ENCODE measurements at places on chromosomes 7 and 10. TPM values are rescaled to one million over a fixed set of nuclear protein-coding genes. Genes with fewer than 3 reads are reported as not detected.
A peak's percentile ranks its signal among the peaks of the same experiment; 100 is the strongest.

DNA sequence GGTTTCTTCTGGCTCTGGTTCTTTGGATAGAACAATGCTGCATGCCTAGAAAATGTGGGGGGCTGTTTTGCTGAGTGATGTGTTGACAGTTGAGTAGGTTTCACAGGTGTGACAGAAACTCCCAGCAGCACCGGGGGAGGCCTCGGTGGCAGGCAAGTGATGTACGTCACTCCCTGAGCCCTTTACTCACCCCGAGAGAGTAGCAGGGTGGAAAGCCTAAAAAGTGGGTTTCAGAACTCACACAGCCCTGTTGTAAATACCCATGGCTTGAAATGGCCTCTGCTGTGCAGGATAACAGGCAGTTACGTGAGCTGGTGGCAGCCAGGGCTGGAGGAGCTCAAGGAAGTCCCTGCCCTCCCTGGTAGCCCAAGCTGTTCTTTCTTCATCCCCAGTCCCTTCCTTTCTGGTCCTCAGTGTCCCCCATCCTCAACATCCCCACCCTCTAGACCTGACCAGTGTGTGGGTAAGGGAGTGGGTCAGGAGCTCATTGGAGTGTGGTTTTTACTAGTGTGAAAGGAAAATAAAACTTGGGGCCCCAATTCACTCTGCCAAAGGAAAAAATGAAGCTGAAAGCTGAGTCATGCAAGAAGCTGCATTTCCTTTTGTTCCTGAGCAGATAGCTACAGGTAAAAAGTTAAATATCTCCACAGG lies 258.1 kb downstream of the STK31 start:
- no peak for DNase-seq

- DNase-seq = no peak
These were observed 75.0 kb downstream of the GPR141 start for GRCh38 chr7:37758501-37759045.

DNA sequence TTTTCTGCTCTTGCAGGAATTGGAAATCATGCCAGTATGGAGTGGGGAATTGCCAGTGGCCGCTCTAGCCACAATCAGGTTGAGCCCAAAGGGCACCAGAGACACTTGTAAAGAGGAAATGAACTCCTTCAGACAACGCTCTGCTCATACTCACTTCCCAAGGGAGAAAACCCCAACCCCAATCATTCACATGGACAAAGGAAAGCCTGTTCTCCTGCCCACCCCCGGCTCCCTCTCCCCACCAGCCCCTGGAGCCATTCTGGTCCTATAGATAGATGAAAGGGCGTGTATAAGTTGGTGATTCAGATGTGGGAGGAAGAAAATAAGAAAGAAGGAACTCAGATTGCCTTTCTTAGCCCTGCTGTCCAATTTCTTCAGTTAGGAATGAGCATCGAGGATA lies 57.4 kb downstream of the GFRA1 start:
- no peak for DNase-seq

DNA sequence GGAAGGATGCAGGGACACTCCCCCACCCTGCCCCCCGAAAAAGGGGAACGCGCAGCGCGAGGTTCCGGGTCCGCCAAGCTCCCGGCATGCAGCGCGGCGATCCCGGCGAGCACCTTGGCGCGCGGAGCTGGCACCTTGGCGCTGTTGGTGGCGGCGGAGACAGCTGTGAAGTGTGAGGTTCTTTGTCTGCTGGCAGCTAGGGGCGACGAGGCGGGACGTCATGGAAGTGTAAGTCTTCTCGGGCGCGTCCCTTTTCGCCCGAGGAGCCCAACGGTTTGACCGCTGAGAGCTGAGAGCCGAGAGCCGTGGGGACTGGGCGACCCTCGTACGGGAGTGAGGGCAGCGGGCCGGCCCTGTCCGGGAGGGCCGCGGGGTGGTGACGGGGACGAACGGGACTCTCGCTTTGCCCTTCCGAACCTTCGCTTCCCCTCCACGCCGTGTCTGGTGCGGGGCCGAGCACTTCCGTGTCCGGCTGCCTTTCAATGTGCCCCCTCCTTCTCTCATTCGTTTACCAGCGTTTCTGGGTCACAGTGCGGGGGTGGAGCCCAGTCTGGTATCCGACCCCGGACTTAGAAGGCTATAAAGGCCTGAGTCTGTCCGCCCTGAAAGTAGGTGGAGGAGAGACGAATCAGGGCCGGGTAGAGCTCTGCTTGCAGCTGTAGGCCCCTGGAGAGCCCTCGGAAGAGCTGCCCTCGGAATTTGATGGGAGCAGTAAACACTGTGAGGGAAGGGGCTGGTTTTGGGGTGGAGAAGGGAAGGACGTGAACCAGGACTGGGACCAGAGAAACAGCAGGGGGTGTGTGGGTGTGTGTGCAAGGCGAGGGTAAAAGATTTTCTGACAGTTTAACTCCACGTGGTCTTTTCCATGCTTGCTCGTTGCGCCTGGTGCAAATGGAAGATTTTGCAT lies at the start of gene CRCP:
TSS of gene CRCP (plus strand) at position 105 of the 907 bp plus-strand sequence. CDS start at position 221, 116 bp downstream.
- peak; percentile 86 for DNase-seq

DNA sequence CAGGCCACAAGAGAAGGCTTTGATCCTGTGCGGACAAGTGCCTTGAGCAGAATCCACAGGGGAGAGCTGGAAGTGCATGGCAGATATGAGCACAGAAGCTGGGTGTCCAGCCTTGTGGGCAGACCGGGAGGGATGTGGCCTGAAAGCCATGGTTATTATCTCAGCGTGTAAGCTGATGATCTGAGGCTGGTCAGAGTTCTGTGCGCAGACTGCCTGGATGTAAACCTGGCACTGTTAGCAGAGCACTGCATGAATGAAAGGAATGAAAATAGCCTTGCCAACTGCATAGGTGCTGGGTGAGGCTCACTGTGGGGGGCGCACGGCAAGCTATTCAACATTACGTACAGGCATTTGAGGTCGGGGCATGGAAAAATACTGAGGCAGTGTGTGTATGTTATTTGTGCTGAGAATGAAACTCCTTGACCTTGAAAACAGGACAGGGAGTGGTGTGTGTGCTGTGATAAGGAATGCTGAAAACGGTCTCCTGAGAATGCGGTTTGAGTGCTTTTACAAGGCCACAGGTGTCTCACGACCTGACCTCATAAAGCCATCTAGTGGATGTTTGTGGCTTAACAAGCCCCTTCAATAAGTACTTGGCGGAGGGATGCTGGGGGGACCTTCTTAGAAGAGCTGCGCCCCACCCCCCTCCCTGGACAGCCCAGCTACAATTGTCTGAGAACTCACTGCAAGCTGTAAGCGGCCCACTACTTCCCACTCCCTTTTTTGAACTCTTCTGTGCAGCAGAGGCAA lies 18.7 kb downstream of the AKR1C1 start:
- DNase-seq = peak; percentile 33

GRCh38 chr7:56229631-56230030 lies 113.4 kb upstream of the NUPR2 start:
- DNase-seq = no peak

DNA sequence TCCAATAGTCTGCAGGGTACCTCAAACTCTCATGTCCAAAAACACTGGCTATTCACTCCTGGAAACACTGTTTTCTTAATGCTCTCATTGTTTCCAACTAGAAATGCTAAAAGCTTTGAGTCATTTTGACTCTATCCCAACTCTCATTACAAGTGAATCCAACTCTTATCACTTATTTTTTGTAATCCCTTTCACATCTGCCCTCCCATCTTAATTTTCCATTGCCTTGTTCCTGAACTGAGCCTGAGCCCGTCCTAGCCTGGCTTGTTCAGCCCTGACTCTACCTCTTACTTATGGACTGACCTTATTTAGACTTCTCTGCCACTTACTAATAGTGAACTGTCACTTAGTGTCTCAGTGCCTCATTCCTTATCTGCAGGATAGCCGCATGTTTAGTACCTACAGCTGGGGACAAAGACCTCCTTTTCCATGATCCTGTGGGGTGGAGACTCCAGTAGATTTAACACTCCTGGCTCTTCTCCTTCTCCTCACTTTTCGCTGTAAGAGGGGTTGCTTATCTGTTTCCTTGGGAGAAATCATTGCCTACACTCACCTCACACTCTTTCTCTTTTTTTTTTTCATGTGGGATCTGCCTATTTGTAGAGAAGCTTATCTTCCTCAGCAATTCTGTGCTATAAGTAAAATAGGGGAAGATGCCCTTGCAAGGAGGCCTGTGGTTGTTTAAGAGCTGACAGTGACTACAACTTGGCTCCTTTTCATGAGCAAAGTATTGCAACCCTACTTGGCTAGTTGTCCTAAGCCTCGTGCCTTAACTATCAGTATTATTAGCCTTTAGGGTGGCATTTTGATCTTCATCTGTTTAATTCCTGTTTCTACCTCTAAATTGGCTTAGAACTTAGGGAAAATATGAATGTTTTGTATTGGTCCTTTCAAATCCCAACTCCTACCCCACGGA lies 56.4 kb downstream of the SLC16A12 start:
- no peak for DNase-seq

DNA sequence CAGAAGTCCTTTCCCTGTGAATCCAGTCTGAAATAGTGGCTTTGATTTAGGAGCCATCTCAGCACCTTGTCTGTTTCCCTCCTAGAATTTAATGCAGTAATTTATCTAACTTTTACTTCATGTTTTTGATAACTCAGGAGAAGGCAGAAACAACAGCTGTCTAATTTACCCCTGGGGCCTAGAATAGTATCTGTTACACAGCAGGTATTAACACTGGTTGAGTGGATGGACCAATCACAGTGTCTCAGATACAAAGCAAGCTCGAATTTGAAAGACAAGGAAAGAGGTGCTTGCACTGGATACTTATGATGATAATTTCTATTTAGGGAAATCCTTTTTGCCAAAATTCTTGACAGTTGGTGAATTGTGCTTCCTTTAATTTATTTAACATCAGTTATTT lies 23.4 kb downstream of the CHRM2 start:
- no peak for DNase-seq

DNA sequence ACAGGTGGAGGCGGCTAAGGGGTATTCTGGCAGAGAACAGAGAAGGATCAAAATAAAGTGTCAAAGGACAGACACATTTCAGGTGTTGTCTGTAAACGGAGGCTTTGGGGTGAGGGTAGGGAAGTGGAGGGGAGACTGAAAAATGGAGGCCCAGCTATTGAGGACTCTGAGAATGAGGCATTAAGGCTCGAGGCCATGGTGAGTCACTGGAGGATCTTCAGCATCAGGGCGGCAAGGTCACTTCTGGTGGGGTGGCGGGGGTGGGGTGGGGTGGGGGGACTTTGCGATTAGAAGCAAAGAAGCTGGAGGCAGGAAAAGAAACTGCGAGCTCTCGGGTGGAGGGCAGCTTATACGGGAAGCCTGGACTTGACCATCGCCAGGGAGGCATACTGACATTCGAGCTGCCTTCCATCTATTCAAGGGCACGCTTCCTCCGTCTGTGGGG lies 58.4 kb upstream of the PCGF5 start:
- DNase-seq = no peak

GRCh38 chr10:86856156-86856555 lies 99.7 kb downstream of the BMPR1A start:
- DNase-seq = no peak

The HEPACAM2 gene
- 3.2 TPM for total RNA-seq

The CTAGE15 gene
- total RNA-seq = 0.23 TPM

The GIMAP6 gene
- 3.2 TPM for total RNA-seq

The LRRC18 gene
- total RNA-seq = not detected

The SORCS1 gene
- 1.8 TPM for total RNA-seq

The MTPN gene
- 26.5 TPM for total RNA-seq

The SFXN3 gene
- total RNA-seq = 10.3 TPM

The AKR1C8 gene
- total RNA-seq = not detected

All from pancreas (tissue), 10 donors.